Stimulated activated CD4-positive, alpha-beta T cell treated with anti-CD3 and anti-CD28 coated beads, TNF-alpha, amount 100 ng/mL, for 48 hours (primary cell): ENCODE measurements at places on chromosomes 13 and 19.

DNA sequence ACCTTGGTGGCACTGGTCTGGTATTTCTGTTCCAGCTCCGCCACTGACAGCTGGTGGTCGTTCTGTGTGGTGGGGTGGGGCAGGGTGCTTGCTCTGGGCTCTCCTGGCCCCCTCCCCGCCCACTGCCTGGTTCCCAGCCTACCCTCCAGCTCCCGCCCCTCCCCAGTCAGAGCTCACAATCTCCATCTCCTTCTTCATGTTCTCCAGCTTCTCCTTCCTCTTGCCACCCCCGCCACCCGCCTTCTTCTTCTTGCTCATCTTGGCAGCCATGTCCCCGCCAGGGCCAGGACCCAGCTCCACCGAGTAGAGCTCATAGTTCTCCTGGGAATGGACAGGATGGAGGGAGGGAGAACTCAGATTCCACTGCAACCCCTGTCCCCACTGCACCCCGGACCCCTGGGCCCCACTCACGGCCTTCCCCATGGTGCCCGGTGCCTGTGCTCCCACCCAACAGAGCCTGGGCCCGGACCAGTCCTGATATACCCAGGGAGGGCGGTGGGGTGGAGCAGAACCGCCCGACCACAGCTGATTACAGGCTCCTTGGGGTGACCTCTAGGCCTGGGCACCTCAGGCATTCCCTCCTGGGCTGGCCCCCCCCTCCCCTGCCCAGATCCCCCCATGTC lies at the start of gene ATP4A:
ATP4A (minus strand) TSS at position 452 of the 623 bp plus-strand sequence; CDS start at position 423, 29 bp downstream.
- no peak for DNase-seq

DNA sequence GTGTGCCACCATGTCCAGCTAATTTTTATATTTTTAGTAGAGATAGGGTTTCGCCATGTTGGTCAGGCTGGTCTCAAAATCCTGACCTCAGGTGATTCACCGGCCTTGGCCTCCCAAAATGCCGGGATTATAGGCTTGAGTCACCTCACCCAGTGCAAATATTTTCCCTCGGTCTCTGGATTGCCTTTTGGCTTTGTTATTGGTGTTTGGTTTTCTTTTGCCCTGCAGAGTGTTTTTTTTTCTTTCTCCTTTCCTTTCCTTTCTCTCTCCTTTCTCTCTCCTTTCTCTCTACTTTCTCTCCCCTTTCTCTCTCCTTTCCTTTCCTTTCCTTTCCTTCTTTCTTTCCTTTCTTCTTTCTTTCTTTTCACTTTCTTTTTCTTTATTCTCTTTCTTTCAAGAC lies 33.2 kb downstream of the KDM4B start:
- no peak for DNase-seq

GRCh38 chr13:113357529-113357928 lies 6.4 kb downstream of the GRTP1 start:
- no peak for DNase-seq

DNA sequence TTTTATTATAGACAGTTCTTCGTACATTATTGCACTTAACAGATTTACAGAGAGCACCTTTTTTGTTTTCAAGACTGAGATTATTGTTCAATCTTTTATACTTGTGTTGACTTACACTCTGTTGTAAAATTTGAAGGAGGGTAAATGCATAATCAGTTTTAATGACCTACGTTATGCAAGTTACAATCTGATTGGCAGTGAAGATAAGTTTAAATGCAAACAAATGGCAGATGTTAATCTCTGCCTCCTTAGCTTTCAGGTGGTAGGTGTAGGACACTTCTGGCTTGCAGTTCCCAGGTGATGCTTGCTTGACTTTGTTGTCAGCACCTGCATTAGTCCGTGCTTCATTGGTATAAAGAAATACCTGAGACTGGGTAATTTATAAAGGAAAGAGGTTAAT lies 424.9 kb downstream of the FGF9 start:
- DNase-seq = no peak

GRCh38 chr19:43847246-43847645 lies 20.1 kb downstream of the ZNF283 start:
- DNase-seq = no peak

DNA sequence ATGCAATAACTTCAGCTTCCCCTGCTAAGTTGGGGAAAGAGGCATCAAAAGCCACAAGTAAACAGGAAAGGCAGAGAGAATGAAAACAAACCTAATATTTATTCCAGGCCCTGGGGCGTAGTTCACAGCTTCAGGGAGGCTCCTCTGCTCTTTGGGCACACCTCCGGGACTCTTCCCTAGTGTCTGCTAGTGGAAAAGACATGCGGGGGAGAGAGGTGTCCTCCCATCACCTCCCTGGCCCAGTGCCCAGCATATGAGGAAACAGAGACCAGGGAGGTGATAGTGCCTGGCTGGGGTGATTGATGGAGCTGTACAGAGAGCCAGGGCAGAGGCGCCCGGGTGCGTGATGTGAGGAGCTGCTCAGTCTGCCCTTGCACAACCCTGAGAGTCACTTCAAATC lies 71.0 kb downstream of the RASL11A start:
- no peak for DNase-seq

GRCh38 chr13:101763191-101763590 lies 310.7 kb downstream of the ITGBL1 start:
- DNase-seq = no peak

DNA sequence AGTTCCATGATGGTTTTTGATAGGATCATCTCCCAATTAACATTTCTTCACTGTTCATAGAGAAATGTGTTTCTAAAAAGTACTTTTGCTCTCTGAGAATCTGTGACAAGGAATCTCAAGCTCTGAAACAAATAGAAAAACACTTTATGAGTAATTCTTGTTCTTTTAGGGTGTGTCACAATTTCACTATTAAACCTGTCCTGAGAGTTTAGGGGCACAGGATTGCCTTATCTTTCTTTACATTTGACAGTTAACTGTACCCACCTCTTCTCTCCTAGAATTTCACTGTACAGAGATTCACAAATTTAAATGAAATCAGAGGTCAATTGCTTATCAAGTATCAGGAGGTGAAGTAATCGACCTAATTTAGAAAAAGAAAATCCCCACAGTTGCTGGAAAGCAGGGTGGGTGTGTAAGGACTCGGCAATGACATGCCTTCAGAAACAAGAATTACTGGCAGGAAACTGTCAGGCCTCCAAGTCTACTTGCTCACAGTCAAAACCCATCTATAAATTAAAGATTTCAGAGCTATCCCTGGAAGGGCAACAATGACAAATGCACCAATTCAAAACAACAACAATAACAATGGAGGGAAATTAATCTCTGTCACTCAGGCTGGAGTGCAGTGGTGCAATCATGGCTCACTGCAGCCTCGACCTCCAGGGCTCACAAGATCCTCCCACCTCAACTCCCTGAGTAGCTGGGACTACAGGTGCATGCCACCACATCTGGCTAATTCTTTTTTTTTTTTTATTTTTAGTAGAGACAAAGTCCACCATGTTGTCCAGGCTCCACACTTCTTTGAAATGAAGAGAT lies 250.2 kb downstream of the ABCC4 start:
- no peak for DNase-seq

DNA sequence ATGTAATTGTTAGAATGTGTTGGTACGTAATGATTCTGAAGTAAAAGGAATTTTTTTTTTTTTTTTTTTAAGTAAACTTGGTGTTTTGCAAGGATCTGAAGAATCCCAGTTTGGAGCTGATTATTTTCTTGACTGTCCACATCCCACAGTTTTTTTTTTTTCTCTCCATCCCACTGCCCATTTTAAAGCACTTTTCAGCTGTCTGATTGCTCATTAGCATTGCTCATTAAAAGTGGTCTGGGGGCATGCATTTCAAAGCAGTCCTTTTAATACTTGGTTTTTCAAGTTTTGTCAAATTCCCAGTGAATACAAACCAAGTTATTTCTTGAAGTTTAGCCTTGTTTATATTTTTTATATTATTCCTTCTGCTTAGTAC lies 44.1 kb downstream of the SLAIN1 start:
- DNase-seq = no peak

GRCh38 chr19:17473041-17473440 lies 2.7 kb downstream of the SLC27A1 start:
- no peak for DNase-seq

- no peak for DNase-seq
Measured at GRCh38 chr13:41056194-41056593, 5.1 kb upstream of the WBP4 start.

DNA sequence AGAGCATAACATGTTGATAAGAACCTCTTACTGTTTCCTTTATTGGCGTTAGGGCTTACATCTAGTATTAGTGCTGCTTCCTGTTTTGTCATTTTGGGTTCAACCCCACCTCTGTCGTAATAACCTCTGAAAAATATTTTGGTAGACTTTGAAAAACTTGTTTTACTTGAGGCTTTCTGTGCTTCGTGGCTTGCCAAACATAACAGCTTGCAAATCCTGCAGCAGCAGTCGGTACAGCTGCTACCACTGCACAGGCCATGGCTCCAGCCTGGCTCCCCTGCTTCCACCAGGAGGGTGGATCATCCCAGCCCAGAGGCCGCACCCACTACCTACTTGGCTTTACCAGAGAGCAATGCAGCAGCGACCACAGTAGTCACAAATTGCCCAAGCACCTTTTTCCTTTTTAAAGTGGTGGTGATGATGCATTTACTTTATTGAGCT lies 11.8 kb upstream of the CEACAM4 start:
- no peak for DNase-seq

GRCh38 chr13:114339857-114340534 lies 25.7 kb downstream of the CHAMP1 start:
- DNase-seq = no peak

- DNase-seq = no peak
Measured at GRCh38 chr13:34657716-34658115, 284.4 kb upstream of the NBEA start.

DNA sequence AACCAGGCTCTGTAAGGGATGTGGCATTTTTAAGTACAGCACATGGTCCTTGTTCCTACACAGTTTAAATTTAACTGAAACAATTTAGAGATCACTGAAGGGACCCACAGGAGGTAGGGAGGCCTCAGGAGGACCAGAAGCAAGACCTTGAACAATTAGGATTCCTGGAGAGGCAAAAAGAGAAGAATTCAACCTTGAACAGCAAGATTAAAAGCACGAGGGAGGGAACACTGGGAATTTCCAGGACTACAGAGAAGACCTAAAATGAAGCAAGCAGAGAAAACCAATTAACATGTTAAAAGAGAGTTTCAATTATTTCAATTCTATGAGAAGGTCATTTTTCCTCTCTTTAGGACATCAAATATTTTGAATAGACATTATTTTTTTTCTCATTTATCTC lies 160.3 kb downstream of the KCTD12 start:
- DNase-seq = no peak
